Cardiac fibroblast (primary cell): ENCODE measurements at places on chromosomes 11 and 22.

DNA sequence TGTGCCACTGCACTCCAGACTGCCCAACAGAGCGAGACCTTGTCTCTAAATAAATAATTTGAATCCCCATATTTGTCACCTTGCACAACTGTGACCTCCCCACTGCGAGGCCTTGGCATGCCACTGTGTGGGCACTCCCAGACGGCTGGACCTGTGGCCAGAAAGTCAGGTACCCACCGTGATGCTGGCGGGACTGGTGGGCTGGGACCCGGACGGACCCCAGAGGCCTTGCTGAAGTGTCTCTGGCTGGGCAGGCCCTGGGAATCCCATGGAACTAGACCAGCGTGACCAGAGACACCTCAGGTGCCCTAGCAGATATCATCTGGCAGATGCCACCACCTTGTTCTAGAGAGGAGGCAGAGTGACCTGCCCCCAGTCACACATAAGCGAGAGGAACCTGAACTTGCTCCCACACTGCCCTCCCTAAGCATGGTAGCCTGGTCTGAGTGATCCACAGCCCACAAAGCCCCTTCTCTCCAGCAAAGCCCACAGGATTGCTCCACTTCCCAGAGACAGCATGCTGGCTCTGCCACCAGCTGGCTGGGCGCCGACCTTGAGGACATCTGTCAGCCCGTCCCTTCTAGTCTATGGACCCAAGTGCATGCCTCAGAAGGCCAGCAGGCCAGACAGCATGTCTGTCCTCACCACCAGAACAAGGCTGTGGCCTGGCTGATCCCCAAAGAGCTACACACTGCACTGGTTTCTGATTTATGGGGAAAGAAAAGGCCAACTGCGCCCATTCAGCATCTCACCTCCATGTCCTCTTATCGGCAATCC lies 9.5 kb downstream of the MACROD1 start:
- no peak for DNase-seq

DNA sequence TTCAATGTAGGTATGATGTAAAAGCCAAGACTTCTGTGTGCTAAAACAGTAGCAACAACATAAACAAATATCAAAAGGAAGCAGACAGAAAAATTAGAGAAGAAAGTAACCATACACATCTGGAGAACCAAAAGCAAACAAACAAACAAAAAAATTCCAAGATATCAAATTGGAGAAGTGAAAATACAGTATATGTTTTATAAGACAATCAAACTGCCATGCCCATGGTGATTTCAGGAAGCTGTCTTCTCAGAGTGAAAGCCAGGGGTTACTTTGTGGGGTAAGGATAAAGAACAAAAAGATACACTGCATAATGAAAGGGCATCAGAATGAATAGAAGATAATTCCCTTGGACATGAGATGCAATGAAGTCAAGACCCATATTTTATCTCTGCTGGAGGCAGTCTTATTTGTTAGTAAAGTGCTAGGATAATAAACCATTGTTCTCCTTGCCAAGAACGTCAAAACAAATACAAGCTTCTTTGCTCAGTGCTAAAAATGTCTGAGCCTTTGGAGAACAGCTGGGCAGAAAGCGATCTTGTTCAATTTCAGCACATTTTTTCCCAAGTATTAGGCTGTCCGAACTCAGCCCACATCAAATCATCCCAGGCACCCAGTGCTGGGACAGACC lies 38.1 kb upstream of the LDLRAD3 start:
- DNase-seq = peak; percentile 74

- DNase-seq = no peak
Measured at GRCh38 chr11:8928981-8929615, 3.6 kb downstream of the C11orf16 start.

DNA sequence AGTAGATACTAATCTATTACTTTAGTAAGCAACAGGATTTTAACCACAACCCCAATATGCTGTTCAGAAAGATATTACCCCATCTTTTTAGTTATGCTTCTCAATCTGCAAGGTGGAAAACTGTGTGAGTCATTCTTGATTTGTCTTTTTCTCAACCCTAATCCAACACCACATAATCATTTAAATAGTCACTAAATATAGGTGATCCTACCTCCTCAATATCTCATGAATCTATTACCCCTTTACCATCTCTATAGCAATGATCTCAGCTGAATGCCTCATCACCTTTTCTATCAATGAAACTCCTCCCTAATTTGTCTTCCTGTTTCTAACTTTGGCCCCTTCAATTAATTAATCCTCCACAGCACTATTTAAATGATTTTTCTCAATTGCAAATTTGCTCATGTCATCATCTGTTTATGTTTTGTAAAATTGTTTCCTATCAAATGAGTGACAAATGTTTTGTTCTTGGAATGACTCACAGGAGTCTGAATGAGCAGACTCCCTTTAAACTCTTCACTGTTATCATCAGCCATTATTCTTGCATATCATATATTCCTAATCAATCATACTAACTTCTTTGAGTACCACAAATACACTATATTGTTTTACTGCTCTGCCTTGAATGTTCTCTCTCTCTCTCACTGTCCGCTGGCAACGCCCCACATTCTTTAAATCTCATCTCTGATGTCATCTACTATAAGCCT lies 26.1 kb downstream of the SNX19 start:
- DNase-seq = no peak

- peak; percentile 53 for DNase-seq
Measured at GRCh38 chr11:124080327-124081001, 34.8 kb upstream of the VWA5A start.

GRCh38 chr11:86245369-86246292 lies 1.1 kb downstream of the EED start:
- DNase-seq = peak; percentile 39

- peak; percentile 10 for DNase-seq
Measured at GRCh38 chr11:38562562-38562961, 1964.5 kb upstream of the RAG2 start.

- peak; percentile 56 for DNase-seq
Measured at GRCh38 chr11:125270711-125271110, 106.2 kb downstream of the PKNOX2 start.

DNA sequence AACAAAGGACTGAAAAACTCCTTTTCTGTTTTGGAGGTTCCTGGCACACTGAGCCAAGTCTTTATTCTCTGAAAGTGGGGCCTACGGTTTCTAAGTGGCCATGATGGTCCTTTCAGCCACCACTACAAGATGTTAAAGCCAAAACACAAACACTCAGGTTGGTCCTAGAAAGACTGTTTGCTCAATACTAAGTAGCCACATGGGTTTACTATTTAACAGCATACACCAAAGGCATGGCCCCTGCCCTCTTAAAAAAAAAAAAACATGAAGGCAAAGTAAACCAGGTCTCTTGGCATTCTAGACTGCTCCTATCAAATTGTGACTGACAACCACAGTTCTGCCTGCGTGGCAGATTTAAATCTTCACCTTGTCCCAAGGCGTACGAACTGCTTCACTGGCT lies 123.6 kb upstream of the BID start:
- no peak for DNase-seq

DNA sequence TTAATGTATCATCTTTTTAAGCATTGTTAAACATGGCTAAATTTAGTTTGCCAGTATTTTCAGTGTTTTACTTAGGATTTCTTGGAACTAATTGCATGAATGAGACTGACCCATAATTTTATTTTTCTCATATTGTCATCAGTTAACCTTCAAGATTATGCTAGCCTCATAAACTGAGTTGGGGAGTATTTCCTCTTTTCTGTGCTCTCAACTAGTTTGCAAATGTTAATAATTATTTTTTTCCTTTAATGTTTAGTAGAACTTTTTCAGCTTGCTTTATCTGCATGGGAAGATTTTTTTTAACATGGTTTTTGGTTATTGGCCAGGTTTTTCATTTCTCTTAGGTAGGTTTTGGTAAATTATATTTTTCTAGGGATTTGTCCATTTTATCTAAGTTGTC lies 235.4 kb upstream of the SESN3 start:
- DNase-seq = no peak

DNA sequence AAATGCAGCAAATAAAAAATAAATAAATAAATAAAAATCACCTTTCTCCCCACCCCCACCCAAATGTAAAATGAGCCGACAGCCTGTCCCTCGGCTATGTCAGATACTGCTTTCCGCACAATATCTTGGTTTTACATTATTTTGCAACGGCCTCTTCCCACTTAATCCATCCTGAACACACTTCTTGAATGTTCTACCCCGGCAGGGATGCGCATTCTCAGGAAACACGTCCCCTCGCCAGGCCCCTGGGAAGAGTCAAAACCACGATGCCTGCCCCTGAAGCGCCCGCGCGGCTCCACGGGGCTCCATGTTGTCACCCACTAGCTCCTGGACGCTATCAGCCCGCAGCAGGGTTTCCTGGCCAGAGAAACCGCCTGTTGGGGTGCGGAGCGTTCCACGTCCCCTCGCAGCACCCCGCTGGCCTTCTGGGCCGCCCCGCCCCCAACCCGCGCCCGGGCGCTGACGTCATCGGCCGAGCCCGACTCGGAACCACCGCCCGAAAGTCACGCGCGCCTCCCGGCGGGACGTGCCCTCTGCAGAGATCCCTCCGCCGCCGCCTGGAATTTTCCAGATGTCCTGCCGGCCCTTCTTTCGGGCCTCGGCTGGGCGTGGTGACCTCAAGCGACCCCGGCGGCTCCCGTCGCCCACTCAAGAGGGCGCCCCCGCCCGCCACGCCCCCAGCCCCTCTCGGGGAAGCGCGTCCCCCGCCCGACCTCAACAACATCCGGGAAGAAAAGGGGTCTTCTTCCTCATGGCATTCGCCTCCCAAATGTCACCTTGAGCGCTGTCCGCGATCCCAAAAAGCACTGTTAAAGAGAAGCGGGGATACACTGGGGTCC lies 585 bp upstream of the NEAT1 start:
- DNase-seq = peak; percentile 98

- DNase-seq = no peak
Measured at GRCh38 chr22:24379536-24379935, 47.9 kb upstream of the ADORA2A start.

GRCh38 chr11:15886866-15887265 lies 469.5 kb downstream of the SOX6 start:
- DNase-seq = no peak

DNA sequence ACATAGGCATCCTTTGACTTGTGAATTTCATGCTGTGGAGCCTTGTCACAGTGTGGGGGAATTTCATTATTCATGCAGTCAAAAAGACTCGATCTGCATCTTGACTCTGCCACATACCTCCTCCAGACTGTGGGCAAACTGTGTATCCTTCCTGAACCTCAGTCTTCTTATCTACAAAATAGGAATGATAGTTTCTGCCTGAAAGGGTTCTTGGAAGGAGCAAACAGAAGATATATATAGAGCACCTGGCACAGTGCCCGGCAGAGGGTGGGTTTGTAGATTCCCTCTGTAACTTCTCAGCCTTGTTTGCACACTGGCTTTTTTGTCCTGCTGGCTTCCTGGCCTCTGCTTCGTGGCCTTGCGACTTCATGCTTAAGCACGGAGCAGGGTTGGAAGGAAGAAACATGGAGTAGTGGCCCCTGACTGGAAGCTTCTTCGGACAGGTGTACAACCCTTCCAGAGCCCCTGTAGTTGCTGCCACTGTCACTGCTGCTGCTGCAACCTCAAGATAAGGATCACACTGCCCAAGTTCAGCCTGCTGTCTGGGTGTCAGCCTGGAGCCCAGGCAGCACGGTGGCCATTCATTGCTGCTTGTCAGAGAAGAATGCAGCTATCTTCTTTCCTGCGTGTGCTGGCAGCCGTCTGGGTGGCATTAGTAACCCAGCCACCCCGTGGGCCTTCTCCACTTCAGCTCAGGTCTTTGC lies 106.4 kb downstream of the MICAL2 start:
- no peak for DNase-seq

DNA sequence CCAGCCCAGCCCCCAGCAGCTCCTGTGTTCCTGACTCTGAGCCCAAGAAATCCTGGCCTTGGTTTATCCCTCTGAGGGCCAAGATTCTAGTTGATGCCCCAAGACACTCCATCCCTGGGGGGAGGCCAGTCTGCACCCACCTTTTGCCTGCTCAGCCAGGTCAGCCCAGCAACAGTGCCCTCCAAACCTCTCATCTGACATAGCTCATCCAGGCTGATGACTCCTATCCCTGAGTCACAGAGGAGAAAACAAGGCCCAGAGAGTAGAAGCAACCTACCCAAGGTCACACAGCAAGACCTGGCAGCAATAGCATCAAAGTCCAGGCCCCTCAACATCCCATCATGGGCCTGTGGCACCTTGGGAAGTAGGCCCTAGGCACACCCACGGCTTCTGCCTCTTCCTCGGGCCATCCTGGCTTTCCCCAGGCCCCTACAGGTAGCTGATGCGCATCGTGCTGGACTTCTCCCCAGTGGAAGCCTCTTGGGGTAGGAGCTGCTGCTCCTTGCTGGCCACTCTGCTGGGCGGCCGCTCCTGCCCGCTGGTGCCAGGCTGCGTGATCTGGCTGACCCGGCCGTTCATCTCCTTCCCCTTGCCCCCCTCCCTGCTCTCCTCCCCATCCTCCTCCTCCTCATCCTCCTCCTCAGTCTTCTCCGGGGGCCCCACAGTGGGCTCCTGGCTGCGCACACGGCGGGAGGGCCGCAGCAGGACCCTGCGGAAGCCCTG lies 6.0 kb downstream of the SSTR3 start:
- no peak for DNase-seq

DNA sequence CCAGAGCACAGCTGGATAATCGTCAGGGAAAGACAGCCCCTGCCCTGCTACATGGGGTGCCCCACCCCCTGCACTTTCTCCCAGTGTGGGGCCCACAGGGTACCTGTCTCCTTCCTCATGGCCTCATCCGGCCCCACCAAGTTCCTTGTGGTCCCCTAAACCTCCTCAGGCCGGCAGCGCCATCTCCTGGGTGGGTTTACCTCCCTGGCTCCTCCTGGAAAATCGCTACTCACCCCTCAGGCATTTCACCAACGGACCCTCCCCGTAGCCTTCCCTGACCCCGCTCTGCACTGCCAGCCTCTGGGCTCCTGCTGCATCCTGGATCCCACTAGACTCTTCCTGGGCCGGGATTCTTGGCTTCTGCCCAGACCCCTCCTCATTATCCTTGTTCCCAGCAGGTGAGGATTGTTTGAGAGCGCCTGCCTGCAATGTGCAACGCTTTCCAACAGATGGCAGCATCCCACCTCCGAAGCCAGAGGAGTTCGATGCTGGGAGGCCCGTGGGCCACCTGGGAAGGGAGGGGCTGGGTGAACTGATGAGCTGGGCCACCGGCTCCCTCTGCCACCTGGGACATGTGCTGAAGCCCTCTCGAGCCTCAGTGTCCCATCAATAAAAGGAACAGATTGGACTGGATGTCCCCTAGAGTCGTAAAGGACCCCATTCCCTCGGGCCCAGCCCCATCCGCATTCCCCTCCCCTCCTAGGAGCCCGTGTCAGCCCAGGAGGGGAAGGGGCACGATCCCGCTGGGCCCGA lies 44.2 kb upstream of the TTLL12 start:
- DNase-seq = peak; percentile 46

- DNase-seq = no peak
Measured at GRCh38 chr11:87889126-87889525, 286.1 kb downstream of the RAB38 start.
